ENCODE measurements at places on chromosomes 1 and 21.

DNA sequence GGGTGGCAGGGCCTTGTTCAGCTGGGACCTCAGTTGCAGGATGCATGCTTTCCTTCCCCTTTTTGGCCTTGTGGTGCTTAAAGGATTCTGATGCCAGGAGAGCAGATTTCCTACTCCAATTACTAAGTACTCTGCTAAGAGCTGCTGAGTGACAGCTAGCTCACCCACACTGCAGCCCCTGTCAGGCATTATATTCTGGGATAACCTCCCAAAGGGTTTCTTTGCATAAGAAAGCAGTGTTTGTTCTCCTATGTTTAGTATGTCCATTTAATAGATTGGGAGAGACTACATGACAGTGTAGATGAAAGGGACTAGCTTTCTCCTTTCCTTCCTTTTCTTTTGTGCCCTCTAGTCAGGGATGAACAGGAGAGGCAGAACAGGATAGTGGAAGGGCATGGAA, 100.7 kb downstream of the FAM78B start:
- DNase-seq = no peak

GRCh38 chr21:35987475-35987874, 72.9 kb downstream of the SETD4 start:
- no peak for DNase-seq

DNA sequence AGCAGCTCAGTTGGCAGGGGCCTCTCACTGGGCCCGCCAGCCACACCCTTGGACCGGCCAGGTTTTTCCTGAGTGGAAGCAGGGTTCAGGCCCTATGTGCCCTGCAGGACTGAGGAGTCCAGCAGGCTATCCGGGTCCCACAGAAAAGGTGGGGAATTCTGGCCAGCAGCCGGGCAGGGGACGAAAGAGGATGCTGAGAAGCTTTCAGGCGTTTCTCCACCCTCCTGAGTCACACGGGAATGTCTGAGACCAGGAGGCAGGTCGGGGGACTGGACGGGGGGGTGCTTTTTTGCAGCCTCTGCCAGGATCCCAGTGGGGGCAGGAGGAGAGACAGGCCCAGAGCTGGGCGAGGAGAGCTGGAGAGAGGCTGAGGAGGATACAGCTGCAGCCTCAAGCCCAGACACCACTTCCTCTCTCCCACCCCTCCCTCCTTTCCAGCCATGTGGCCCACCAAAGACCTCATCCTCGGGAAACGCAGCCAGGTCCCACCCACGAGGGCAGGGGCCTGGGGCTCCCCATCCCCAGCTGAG, 105.4 kb downstream of the SPSB1 start:
- DNase-seq = no peak

DNA sequence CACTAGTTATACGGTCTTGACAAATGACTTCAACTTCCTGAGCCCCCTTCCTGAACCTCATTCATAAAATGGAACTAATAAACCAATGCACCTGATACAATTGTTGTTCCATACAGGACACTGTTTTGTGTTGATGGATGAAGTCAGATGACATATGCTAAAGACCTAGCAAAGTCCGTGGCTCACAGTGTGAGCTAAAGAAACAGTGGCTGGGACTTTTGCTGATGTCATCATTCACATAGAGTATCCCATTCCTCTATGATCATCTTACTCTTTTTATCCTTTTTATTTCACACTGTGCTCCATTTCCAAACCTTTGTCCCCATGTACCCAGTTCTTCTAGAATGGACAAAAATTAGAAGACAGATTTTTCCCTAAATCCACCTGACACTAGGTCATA, 83.7 kb upstream of the KAZN start:
- no peak for DNase-seq

DNA sequence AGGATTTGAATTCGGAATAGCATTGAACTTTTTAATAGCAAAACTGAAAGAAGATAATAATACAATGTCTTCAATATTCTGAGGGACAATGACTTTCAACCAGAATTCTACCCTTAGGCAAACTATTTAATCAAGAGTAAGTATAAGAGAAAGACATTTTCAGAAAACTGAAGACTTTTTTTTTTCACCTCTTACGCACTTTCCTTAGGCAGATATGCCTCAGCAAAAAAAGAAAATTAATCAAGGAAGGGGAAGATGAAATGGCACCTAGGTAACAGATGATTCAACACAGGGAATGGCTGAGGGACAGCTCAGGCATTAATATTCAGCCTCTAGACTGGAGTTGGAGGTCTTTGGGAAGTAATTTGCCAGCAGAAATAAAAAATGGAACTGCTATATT, 184.9 kb downstream of the URB2 start:
- no peak for DNase-seq

- DNase-seq = no peak
These were observed 365.8 kb downstream of the KIF26B start for GRCh38 chr1:245520611-245521010.

DNA sequence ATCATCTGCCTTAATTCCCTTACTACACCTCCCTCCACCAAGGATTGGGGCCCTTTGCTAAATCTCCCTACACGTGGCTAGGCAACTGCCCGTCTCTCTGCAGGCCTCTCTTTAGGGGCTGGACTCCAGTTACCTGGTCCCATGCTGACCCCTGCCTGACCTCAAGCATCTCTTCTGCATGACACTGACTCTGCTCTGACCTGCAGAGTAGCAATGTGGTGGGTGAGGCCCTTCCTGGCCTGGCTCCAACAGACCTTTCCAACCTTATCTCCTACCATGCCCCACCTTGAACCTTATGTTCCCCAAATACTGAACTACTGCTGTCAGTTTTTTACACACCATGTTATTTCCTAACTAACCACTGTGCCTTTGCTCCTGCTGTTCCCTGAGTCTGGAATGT, 45.9 kb upstream of the EPS15 start:
- DNase-seq = no peak

DNA sequence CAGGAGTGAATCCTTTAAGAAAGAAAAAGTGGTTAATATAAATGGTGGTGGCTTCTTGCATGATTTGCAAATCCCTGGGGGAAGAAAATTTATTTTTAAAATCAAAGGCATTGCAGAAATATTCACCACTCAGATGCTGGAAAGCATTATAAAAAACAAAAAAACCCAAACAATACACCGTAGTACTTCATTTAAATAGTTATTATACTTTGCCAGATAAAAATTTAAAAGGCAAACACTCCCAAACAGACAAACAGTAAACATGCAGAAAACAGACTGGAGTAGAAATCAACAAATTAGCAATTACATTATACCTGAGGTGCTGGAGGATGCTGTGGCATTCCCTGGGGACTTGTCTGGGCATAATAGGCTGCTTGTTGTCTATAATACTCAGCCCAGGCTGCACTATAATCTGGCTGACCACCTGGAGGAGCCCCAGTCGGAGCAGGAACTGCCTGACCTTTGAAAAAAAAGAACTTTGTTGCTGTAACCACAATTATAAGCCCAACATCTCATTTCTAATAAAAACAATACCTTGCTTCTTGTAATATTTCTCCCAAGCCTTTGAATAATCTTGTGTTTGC, 29.9 kb downstream of the FUBP1 start:
- no peak for DNase-seq

- no peak for DNase-seq
These were observed 1148.1 kb upstream of the NCAM2 start for GRCh38 chr21:19850157-19850556.

GRCh38 chr1:196209265-196209664, 399.0 kb downstream of the KCNT2 start:
- DNase-seq = no peak

GRCh38 chr1:184532199-184532598, 145.4 kb downstream of the C1orf21 start:
- no peak for DNase-seq

DNA sequence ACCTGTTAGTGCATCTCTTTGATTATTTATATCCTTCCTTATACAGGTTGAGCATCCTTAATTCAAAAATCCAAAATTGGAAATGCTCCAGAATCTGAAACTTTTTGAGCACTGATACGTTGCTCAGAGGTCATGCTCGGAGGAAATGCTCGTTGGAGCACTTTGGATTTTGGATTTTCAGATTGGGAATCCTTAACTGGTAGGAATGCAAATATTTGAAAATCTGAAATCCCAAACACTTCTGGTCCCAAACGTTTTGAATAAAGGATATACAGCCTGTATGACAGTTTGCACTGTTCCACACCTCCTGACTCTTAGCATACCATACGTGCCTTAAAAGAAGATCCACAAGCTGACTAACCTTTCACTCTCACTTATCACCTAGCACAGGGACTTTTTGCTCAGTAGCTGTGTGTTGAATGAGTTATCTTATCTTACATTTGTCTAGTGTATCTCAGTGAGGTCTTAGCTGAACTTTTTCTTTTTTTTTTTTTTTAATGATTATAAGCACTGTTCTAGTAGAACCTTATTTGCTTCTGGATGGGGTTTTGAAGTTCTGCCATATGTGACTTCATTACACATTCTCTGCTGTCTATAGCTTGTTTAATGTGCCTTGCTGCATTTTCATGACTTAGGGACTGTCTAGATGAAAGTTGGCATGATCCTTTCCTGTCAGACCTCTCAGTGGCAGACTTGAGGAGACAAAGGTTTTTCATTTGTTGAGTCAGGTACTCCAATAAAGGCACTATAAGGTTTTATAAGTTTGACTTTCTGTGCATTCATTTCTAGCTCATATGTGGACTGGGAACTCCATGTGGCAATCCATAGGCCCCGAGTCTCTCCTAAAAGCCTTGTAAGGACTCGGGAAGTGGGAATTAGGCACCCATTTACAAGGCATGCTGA, 21.6 kb downstream of the PTGFRN start:
- DNase-seq = no peak

GRCh38 chr1:248714248-248714647, 11.7 kb upstream of the OR14I1 start:
- DNase-seq = no peak

DNA sequence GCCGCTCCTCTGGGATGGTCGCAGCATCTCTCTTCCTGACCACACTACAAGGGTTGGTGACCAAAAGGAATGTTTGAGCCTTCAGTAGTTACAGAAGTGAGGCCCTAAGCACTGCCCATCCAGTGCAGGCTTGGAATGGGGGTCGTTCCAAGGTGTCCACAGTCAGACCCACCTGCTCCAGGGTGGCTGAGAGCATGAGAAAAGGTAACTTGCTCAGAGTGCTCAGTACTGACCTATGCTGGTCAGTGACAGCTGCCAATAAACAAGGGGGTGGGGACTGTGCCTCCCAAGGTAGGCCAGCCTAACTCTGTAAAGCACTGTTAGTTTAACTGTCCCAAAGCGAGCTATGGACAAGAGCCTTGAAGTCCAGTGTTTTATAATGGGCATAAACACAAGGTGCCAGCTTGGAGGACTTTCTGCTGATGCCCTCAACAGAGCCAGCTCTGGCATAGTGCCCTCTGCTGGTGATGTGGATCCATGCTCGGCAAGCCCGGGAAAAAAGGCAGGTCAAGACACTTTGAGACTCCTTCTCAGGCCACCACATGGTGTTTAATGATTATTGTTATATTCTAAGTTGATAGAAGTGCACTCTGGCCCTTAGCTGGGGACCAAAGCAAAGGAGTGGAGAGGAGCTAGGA, 78.1 kb upstream of the DNAH14 start:
- no peak for DNase-seq

GRCh38 chr1:218538341-218538740, 193.2 kb downstream of the TGFB2 start:
- DNase-seq = no peak

DNA sequence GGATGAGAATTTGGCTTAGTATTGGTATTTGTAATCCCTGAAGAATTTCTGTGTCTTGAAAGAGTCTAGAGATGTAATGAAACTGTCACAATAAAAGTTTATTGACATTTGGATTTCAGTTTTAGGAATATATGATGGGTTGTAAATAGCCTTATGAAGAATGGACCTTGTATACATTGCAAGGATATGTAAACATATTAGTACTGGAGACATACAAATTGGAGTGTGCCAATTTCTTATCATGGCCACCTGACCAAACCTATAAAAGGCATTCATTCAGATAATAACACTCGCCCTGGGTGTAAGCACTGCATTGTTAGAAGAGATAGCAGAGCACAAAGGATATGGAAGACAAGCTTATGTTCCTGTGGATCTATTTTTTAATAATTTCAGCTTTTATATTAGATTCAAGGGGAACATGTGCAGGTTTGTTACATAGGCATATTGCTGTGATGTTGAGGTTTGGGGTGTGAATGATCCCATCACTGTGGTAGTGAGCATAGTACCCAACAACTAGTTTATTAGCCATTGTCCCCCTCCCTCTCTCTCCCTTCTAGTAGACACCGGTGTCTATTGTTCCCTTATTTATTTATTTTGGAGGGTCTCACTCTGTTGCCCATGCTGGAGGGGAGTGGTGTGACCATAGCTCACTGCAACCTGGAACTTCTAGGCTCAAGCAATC, 8.6 kb downstream of the S1PR1 start:
- DNase-seq = no peak

GRCh38 chr1:151574575-151575529, 34.7 kb downstream of the TUFT1 start:
- no peak for DNase-seq

GRCh38 chr21:35900539-35900938, 159.8 kb downstream of the SETD4 start:
- no peak for DNase-seq

DNA sequence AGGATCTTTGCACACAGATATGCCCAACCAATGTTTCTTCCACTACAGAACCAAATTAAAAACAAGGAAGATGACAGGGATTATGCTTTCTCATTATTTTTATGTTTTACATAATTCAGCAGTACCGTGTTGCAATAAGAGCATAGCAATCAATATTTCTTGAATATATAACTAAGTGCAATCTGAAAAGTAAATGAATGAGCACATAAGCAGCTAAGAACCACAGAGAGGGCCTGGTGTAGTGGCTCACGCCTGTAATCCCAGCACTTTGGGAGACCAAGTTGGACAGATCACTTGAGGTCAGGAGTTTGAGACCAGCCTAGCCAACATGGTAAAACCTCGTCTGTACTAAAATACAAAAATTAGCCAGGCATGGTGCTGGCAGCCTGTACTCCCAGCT, 423.7 kb downstream of the MRPL39 start:
- DNase-seq = no peak

- DNase-seq = no peak
These were observed 37.3 kb upstream of the COL6A2 start for GRCh38 chr21:46060596-46061061.

DNA sequence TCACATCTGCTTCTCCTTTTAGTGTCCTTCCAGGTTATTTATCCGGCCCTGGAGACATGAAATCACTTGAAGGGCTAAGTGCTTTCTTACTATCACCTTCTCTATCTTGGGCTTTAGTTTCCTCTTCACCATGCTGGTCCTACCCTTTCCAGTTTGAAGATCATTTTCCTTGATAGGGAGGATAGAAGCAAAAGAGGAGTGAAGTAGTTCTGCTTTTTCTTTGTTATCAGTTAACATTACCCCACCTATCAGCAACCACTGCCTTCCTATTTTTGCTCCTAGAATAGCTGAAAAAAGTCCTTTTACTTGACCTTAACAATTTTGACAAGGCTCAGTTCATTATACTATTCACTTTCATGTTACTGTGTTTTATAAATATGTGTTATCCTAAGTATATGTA, 19.4 kb downstream of the RGL1 start:
- DNase-seq = no peak

DNA sequence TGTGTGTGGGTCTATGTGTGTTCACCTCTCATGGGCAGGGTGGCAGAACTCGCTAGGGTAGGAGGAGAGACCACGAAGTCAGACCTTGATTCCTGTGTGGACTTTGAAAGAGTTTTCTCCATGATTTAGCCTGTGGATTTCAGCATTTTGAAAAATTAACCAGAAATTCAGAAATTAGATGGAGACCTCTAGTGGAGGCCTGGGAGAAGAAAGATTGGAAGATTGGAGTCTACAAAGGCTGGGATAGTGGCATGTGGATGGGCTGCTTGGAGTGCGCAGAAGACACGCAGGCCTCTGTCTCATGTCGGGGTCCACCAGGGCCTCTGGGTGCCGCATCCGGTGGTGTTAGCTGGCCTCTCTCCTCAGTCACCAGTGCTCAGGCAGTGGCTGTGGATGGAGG, 18.9 kb upstream of the IGSF5 start:
- no peak for DNase-seq

All from D721Med (cell line).